Hematopoietic multipotent progenitor cell treated with erythropoietin and hydrocortisone succinate and interleukin-3 and kit ligand, for 15 days (in vitro differentiated cells): ENCODE measurements at places on chromosomes 3 and 15.

DNA sequence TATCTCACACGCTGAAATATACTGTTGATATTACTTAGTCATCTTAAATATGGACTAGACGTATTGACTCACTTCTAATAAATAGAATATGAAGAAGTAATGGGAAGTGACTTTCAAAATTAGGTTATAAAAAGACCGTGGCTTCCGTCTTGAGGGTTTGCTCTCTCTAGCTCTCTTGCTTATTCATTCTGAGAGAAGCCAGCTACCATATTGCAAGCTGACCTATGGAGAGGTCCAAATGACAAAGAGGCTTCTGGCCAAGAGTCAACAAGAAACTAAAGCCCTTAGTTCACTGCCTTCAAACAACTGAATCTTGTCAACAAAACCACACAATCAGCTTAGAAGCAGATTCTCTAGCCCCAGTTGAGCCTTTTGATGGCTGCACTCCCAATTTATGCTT, 46.1 kb downstream of the SLC9C1 start:
- DNase-seq = no peak

DNA sequence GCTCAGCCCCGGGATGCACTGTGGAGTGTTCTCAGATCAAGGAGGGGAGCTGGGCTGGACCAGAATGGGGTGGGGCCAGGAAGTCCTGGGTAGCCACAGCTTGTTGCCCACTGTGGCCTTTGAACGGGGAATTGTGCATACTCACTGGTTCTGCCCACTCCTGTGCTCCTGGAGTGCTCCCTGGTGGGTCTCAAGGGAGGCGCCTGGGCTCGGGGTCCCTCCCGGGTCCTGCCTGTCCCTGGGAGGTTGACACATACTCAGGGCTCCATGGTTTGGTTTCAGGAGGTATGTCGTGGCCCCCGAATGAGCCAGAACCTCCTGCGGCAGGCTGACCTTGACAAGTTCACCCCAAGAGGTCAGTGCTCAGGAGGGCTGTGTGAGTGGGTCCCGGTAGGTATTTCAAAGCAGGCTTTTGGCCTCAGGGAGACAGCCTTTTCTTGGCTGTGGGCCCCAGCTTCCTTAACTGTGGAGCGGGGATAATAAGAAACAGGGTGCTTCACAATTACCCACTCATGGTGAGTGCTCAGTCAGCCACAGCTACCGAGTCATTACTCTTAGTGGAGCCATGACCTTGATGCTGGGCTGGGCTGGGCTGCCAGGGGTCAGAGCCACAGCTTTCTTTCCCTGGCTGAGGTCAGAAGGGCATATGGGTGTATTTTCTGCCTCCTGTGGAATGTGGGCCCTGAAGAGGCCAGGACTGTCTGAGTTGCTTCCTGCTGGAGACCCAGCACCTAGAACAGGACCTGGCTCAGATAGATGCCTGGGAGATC, 7.6 kb downstream of the DNAH1 start:
- DNase-seq = no peak

GRCh38 chr3:52481819-52482521, 13.2 kb upstream of the STAB1 start:
- no peak for DNase-seq

DNA sequence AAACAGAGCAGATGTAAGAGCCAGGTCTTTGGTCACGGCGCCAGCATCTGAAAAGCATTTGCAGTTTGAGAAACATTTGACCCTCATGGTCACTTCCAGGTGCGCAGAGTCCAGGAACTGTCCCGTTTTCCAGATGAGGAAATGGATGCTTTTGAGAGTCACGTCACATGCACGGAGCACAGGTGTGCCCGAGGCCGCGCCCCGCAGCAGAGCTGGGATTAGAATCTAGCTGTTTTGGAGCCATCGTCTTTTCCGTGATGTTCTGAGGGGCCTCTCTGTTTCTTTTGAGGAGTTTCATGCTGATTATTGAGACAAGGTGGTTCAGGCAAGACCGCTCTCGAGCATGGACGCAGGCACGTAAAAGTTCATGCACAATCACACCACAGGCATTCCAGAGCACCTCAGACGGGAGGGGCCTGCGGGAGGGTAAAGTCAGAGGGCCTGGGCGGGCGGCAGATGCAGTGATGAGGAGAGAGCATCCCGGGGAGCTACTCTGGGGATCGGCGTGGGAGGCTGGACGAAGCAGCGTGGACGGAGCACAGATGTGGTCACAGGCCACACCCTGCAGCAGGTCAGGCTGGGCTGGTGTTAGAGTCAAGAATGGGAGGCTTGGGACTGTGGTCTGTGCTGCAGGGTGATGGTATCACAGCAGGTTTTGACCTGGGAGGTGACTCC, 139.2 kb upstream of the MEF2A start:
- no peak for DNase-seq

DNA sequence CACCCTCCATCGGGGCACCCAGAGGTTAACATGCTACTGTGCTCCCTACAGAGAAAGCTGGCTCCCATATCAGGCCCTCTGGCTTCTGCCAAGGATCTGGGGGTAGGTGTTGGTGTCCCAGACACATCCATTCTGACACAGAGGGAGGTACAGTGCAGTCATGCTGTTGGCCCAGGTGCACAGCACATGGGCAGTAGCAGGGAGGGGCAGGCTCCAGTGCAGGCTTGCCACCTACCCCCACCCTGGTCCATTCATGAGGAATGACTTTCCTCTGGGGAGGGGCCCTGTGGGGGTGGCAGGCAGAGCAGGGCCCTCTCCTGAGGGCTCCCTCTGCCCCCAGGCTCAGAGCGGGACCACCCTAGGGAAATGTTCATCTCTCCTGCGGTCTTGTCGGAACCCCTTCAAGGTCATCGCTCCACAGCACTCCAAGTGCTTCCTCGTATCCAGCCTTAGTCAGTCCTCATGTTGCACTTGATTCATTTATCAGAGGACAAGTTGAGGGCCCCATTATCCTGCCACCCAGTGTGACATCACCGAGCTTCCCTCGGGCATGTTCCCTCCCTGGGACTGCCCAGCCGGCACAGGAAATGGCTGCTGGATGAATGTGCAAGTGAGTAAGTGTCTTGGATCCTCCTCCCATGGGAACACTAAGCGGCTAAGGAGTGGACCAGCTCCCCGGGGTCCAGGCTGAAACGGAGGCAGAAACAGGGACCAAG, 10.0 kb downstream of the DUSP7 start:
- DNase-seq = no peak

DNA sequence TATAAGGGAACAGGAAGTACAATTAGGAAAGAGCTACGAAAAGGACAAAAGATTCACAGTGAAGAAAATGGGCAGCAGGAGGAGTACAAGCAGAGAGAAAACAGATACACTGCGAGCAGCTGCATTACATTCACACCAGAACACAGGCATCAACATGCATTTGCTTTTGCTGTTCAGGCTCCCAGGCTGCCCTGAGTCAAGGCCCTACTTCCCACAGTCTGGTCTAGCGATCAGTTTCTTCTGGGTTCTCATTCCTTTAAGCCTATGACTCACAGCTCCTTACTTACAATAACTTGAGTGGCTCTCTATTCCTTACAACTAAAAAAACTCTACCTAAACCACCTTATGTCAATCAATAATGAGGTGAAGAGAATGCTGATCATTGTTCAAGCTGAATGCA, 24.5 kb upstream of the ZNF445 start:
- no peak for DNase-seq
